ENCODE measurements at places on chromosomes 4 and X. TPM values are rescaled to one million over a fixed set of nuclear protein-coding genes. Genes with fewer than 3 reads are reported as not detected.

CT45A1 gene
- total RNA-seq, result not detected

DNA sequence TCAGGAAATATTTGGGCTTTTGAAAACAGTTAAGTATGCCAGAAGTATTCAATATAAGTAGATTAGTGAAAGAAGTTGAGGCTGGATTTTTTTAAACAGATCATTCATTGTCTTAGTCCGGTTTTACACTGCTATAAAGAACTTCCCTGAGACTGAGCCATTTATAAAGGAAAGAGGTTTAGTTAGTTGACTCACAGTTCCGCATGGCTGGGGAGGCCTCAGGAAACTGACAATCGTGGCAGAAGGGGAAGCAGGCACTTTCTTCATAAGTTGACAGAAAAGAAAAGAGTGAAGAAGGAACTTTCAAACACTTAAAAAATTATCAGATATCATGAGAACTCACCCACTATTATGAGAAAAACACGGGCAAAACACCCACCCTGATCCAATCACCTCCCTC is 31.1 kb upstream of the CYLC1 start:
- no peak overlapping the region for H3K4me3 ChIP-seq
- no peak overlapping the region for H3K27ac ChIP-seq
- H3K36me3 ChIP-seq, result no peaks in the 10 kb centered on the region
- DNase-seq, result no peak

GRCh38 chr4:141654098-141654497 is 17.7 kb downstream of the IL15 start:
- no peaks in the 10 kb centered on the region for H3K27me3 ChIP-seq
- H3K27ac ChIP-seq, result no peak overlapping the region
- no peaks in the 10 kb centered on the region for H3K36me3 ChIP-seq
- H3K4me3 ChIP-seq, result no peak overlapping the region
- H3K4me1 ChIP-seq, result no peaks in the 10 kb centered on the region

DNA sequence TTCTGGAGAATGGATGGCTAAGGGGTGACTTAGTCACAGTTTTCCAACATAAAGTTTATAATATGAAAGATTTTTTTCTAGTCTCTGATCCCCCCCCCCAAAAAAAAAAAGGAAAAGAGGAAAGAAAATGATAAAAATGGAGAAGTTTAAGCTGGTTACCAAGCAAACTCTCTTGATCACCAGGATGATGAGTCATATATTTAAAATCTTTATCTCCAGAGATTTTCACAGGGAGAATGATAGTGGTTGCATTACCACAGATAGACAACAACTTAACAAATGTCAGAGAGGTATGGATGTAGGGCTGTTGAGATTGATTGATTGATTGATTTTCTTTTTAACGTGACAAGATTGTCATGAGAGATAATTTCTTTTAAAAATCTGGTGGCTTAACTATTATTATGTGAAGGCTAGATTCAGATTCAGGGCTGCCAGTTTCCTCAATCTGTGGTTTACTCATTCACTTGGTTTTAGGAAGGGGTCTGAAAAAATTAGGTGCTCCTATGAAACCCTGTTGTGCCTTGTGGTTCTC is 13.3 kb upstream of the TEX13C start:
- no peak overlapping the region for H3K27ac ChIP-seq
- no peaks in the 10 kb centered on the region for H3K4me1 ChIP-seq
- DNase-seq, result no peak
- no peak overlapping the region for H3K4me3 ChIP-seq
- H3K27me3 ChIP-seq, result no peaks in the 10 kb centered on the region

- no peaks in the 10 kb centered on the region for H3K27me3 ChIP-seq
- no peak overlapping the region for H3K4me3 ChIP-seq
- no peak overlapping the region for H3K27ac ChIP-seq
- no peaks in the 10 kb centered on the region for H3K4me1 ChIP-seq
- DNase-seq, result no peak
Measured at GRCh38 chr4:85368932-85369331, 106.0 kb upstream of the ARHGAP24 start.

SOWAHD gene
- total RNA-seq, result 0.24 TPM

- no peak overlapping the region for H3K4me3 ChIP-seq
- no peaks in the 10 kb centered on the region for H3K36me3 ChIP-seq
- DNase-seq, result no peak
- H3K27me3 ChIP-seq, result peaks cover 84% of the 10 kb centered on the region
Measured at GRCh38 chrX:632366-633042, 1.9 kb downstream of the SHOX start.

PDE5A gene
- total RNA-seq, result 33.2 TPM

DNA sequence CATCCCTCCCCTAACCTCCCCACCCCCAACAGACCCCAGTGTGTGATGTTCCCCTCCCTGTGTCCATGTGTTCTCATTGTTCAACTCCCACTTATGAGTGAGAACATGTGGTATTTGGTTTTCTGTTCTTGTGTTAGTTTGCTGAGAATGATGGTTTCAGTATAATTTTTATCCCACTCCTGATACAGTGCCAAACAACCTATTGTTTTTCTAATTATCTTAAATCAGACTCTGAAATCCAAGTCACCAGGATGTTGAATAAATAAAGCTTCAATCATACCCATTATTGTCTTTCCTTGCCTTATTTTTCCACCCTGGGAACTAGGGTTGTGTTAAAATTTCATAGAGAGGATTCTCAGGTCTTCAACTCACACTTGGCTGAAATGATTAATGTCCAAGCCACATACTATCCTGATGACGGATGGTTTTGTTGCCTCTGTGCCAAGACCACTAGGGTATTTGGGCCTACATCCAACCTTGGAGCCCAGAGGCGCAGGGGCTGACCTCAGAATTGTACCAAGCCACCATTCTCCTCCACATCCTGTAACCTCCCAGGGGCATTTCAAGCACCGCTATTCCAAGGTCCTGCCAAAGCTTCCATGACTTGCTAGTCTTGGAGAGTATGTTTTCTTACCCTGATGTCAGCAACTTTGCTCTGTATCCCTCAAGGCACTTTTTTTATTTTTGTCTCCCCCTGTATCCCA is 332.4 kb downstream of the ARHGAP24 start:
- no peaks in the 10 kb centered on the region for H3K4me1 ChIP-seq
- no peak overlapping the region for H3K4me3 ChIP-seq

- H3K27me3 ChIP-seq, result no peaks in the 10 kb centered on the region
- no peak overlapping the region for H3K4me3 ChIP-seq
- H3K27ac ChIP-seq, result no peak overlapping the region
- no peak for DNase-seq
Measured at GRCh38 chrX:2921193-2921592, 7.9 kb downstream of the ARSD start.

DNA sequence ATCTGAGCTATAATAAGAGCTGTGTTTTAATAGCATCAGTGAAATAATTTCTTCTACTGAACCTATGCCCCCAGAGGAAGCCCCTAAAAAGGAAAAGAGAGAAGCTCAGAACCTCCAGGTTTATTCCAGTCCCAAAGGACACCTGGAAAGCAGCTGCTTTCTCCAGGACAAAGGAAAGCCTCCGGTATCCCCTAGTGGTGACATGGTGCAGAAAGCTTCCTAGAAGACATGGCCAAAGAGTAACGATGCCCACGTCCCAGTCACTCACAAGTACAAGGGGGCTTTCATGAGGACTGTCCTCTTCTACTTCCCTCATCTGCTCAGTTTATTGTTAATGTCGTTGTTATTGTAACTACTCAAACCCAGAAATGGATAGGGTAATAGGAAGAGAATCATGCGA is 343.9 kb downstream of the UNC5C start:
- no peaks in the 10 kb centered on the region for H3K4me1 ChIP-seq
- no peak overlapping the region for H3K4me3 ChIP-seq
- H3K27ac ChIP-seq, result no peak overlapping the region
- no peaks in the 10 kb centered on the region for H3K36me3 ChIP-seq
- DNase-seq, result no peak
- no peaks in the 10 kb centered on the region for H3K27me3 ChIP-seq

DNA sequence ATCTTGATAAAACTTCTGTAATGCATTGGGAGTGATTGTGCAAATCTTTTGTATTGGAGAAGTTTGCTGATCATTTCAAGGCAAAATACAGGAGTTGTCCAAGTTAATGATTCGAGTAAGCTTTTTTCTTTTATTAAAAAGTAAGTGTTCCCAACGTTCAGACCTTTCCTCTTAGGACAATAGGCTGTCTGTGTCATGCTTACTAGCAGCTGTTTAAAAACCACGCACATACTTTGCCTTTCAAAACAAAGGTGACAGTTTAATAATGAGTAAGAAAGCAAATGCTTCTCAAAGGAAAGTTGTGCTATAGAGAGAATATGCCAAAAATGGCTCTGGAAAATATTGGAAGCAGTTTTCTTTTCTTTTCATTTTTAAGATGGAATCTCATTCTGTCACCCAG is 11.2 kb downstream of the TRAPPC11 start:
- no peaks in the 10 kb centered on the region for H3K27me3 ChIP-seq
- no peaks in the 10 kb centered on the region for H3K36me3 ChIP-seq
- no peak overlapping the region for H3K4me3 ChIP-seq
- no peaks in the 10 kb centered on the region for H3K4me1 ChIP-seq
- no peak for DNase-seq

COL25A1 gene
- total RNA-seq, result 1.9 TPM

GK gene
- total RNA-seq, result 29.9 TPM

- H3K27me3 ChIP-seq, result no peaks in the 10 kb centered on the region
- no peaks in the 10 kb centered on the region for H3K4me1 ChIP-seq
- no peaks in the 10 kb centered on the region for H3K36me3 ChIP-seq
- no peak overlapping the region for H3K27ac ChIP-seq
- H3K4me3 ChIP-seq, result no peak overlapping the region
Measured at GRCh38 chrX:22392133-22392948, 119.6 kb downstream of the CBLL2 start.

- DNase-seq, result no peak
- no peak overlapping the region for H3K4me3 ChIP-seq
- H3K36me3 ChIP-seq, result no peaks in the 10 kb centered on the region
- H3K27me3 ChIP-seq, result no peaks in the 10 kb centered on the region
Measured at GRCh38 chr4:141248029-141248428, 27.3 kb downstream of the ZNF330 start.

GRCh38 chr4:7964890-7965662 is 25.4 kb upstream of the AFAP1 start:
- H3K36me3 ChIP-seq, result no peaks in the 10 kb centered on the region
- H3K4me3 ChIP-seq, result no peak overlapping the region
- H3K27ac ChIP-seq, result no peak overlapping the region

NAA11 gene
- total RNA-seq, result not detected

SHROOM4 gene
- 7.1 TPM for total RNA-seq

GRCh38 chr4:40423735-40424134 is 88.6 kb downstream of the CHRNA9 start:
- DNase-seq, result no peak
- peaks cover 12% of the 10 kb centered on the region for H3K4me1 ChIP-seq

DNA sequence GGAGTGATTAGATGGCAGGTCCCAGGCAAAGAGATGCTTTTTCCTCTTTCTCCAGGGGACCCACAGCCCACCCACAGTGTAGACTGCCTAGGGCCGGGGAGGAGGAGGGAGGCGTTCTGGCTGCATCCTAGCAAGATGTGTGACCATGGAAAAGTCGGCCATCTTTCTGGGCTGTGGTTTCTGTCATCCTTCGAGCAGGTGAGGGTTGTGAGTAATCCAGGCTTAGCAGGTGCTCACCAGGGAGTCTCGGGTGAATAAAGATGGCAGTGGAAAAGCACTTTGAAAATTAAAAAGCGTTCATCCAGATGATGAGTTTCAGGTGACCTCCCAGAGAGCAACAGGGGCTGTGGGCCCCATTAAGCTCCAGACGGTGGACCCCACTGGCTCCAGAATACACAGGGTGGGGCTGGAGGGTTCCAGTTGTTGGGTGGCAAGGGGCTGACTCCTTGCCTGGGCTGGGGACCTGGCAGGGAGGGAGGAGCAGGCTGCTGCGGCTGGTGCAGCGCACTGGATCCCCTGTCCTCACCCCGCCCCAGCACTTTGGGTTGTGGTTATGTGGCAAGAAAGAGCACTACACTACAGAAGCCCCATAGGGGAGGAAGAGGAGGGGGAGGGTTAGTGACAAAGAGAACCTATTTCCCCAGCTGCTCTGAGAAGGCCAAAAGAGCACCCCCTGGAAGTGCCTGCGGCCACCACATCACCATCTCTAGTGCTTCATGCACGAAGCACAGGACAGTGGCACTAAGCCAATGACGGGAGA is 23.7 kb downstream of the ELF4 start:
- peaks cover 4% of the 10 kb centered on the region for H3K4me1 ChIP-seq
- no peaks in the 10 kb centered on the region for H3K27me3 ChIP-seq
- no peak overlapping the region for H3K27ac ChIP-seq
- no peaks in the 10 kb centered on the region for H3K36me3 ChIP-seq
- DNase-seq, result no peak
- H3K4me3 ChIP-seq, result no peak overlapping the region

- H3K4me3 ChIP-seq, result no peak overlapping the region
- H3K4me1 ChIP-seq, result peaks cover 7% of the 10 kb centered on the region
- no peak overlapping the region for H3K27ac ChIP-seq
- H3K27me3 ChIP-seq, result peaks cover 3% of the 10 kb centered on the region
- DNase-seq, result no peak
Measured at GRCh38 chr4:181611033-181611711, 632.0 kb upstream of the TENM3 start.

- no peak overlapping the region for H3K4me3 ChIP-seq
- no peak overlapping the region for H3K27ac ChIP-seq
- H3K4me1 ChIP-seq, result no peaks in the 10 kb centered on the region
Measured at GRCh38 chr4:41549478-41549877, 11.5 kb downstream of the LIMCH1 start.

POLR2B gene
- total RNA-seq, result 110 TPM

DNA sequence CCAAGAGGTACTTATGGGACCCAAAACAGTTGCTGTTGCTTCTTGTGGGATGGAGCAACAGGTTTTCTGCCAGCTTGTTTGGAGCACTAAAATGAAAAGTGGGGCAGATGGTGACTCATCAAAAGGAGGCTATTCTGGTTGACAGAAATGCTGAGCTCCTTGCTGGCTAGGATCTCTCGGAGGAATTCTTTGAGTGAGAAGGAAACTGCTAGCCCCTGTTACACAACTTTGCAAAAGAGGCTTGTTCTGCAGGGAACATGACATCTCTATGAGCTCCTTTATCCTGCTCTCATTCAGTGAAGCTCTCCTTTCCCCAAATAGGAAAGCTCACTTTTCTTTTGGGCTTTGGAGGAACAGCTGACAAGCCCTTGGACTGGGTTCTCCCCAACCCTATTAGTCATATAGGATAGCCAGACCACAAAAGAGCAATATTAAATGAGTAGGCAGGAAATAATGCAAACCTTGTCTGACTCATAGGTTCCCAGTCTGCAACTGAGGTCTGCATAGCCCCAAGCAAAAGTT is 108.3 kb downstream of the CDS1 start:
- no peak overlapping the region for H3K27ac ChIP-seq
- no peak overlapping the region for H3K4me3 ChIP-seq
- H3K27me3 ChIP-seq, result no peaks in the 10 kb centered on the region
- DNase-seq, result no peak
- no peaks in the 10 kb centered on the region for H3K4me1 ChIP-seq

PGRMC1 gene
- 283 TPM for total RNA-seq

GRCh38 chrX:29143756-29144155 is 556.5 kb downstream of the IL1RAPL1 start:
- no peak overlapping the region for H3K4me3 ChIP-seq
- H3K27me3 ChIP-seq, result no peaks in the 10 kb centered on the region
- H3K36me3 ChIP-seq, result no peaks in the 10 kb centered on the region
- DNase-seq, result no peak
- no peak overlapping the region for H3K27ac ChIP-seq

NXF2 gene
- total RNA-seq, result not detected

GRCh38 chrX:15344106-15344505 is 8.8 kb upstream of the PIGA start:
- DNase-seq, result no peak
- H3K4me3 ChIP-seq, result no peak overlapping the region
- no peak overlapping the region for H3K27ac ChIP-seq
- H3K4me1 ChIP-seq, result peaks cover 5% of the 10 kb centered on the region
- no peaks in the 10 kb centered on the region for H3K27me3 ChIP-seq

All from hepatocyte (in vitro differentiated cells).